ENCODE measurements at places on chromosomes 11 and 22.

GRCh38 chr11:18223591-18224387 lies 12.8 kb downstream of the SAA4 start:
- DNase-seq, result no peak

DNA sequence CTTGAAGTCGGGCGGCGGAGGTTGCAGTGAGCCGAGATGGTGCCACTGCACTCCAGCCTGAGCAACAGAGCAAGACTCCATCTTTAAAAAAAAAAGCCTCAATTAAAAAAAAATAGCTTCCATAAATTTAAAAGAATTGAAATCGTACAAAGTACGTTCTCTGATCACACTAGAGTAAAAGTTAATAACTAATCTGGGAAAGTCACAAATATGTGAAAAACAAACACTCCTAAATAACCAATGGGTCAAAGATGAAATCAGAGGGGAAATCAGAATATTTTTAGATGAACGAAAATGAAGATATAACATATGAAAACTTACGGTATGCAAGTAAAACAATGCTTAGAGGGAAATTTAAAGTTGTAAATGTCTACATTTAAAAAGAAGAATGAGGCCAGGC lies 19.8 kb downstream of the NEFH start:
- DNase-seq, result no peak

GRCh38 chr11:120907971-120908370 lies 115.9 kb upstream of the TBCEL start:
- no peak for DNase-seq

DNA sequence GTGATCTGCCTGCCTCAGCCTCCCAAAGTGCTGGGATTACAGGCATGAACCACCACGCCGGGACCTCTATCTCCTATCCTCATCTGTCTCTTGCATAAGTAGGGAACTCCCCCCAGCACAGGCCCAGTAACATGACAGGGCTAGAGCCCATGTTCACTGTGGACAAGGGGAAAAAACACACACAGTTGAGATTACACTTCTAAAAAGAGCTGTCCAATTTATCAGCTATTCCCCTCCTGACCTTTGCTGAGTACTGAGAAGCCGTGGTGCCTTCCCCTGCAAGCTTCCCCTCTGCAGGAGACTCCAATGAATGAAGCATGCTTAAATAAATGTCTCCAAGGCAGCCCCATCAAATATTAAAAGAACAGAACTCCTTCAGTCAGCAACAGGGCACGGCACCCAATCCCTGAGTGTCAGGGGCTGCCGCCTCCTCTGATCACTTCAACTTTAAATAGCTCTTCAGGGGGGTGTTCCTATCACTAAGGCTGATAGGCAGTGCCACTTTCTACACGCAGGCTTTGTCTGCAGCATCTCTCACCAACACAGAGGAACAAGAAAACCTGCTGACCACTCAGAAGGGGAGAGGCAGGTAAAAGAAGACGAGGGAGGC lies 385.5 kb downstream of the OPCML start:
- DNase-seq, result no peak

DNA sequence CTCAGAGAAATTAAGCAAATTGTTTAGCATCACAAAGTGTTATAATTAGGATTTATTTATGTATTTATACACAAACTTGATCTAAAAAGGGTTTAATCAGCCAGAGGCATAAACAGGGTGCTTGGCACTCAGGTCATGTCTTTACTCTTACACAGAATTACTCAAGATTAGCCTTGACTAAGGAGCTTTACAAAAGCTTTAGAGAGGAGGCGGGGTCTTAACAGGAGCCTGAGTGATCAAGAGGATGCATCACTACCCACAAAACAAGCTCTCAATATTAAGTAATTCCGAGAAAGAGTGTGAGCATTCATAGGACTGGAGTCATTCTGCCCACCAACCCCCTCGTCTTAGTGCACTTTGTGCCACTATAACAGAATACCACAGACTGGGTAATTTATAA lies 103.0 kb downstream of the SPATA19 start:
- no peak for DNase-seq

DNA sequence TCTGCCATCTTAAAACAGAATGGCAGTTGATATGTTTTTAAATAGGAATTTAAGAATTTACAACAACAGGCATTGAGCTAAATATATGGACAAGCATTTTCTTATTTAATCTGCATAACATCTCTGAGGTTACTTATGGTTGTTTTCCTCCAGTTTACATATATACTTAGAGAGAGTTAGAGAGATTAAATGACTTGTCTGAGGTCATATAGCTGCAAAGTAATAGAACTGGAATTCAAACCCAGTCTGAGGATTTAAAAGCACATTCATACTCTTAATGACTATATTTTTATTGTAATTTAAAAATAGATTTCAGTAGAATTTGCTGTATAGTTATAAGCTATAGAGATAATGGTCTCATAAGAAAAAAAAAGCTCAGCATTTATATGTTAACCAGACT lies 81.4 kb upstream of the GRIK4 start:
- DNase-seq, result no peak

DNA sequence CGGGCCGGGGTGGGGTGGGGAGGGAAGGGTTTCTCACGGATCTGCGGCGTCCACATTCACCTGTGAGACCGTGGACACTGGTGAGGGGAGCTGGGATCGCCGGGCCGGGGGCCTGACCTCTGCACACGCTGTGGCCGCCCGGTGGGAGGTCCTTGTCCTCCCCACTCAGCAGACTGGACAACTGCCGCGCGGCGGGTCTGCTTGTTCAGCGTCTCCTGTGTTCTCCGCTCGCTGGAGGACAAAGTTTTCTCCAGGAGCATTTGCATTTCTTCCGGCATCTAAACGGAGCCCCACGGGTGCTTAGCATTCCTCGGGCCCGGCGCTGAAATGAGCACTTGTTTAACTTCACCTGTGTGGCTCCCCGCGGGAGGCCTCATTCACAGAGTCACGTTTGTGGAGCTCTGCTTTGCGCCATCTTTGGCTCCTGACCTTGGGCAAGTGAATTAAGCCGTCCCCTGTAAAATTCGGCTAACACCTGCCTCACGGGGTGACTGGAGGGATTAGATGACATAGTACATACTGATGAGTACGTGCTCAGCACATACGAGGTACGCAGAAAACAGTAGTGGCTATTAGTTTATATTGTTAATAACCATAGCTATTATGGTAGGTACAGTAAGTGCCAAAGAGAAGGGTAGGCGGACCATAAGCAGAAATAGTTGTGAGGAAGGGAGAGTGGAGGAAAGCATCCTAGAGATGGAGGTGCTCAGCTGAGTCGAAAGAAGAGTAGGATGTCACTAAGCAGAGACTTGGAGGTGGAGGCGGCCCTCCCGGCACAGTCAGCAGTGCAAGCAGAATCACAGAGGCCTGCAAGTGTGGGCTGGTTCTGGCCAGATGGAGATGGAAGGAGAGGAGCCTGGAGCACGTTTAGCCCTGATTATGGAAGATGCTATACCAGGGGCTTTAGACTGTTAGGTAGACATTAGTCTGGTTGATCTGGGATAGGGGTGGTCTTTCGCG lies 885 bp downstream of the TRMU start:
- DNase-seq, result no peak

- DNase-seq, result no peak
Observed at GRCh38 chr22:24284747-24285203, 14.1 kb downstream of the SPECC1L start.

- DNase-seq, result no peak
Observed at GRCh38 chr11:44403587-44404273, 93.8 kb upstream of the ALX4 start.

- no peak for DNase-seq
Observed at GRCh38 chr11:1479678-1480118, 6.9 kb downstream of the MOB2 start.

- DNase-seq, result no peak
Observed at GRCh38 chr11:23111527-23111926, 251.3 kb upstream of the CCDC179 start.

Data from mucosa of gallbladder (tissue), 1 donor.